Gastroesophageal sphincter (tissue), 4 donors: ENCODE measurements at places on chromosomes 7 and 10.

DNA sequence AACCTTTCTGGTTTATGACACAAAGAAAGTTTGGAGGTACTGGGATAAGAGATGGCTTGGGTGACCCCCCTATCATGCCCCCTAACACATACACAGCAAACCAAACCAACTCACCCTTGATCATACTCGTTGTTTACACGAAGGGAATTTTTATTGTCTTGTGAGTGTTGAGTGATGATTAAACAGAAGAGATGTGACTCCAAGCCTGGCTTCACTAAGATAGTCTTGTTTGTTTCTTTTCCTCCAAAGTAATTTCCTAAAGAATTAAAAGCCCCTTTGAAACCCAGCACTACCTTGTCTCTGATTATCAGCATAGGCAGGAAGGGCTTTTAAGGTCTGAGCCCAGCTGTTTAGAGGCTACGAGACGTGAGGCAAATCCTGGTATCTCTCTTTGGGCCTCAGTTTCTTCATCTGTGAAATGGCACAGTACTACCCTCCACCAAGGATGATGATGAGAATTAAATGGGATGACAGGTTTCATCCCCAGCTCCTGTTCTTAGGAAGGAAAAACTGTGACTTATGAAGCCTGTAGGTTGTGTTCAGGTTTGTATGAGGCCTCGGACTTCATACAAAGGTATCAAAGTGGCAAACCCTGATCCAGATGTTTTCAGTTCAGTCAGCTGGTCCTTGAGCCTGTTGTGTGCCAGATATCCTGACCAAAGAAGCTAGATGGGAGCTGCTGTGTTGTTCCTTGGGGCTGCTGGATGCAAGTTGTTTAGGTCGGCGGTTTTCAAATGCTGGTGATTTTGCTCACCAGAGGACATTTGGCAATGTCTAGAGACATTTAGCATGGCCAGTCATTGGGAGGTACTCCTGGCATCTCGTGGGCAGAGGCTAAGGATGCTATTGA, 51.8 kb downstream of the TCF7L2 start:
- no peak for ATAC-seq

- no peak for ATAC-seq
Observed at GRCh38 chr10:3142146-3142875, 30.3 kb downstream of the PITRM1 start.

DNA sequence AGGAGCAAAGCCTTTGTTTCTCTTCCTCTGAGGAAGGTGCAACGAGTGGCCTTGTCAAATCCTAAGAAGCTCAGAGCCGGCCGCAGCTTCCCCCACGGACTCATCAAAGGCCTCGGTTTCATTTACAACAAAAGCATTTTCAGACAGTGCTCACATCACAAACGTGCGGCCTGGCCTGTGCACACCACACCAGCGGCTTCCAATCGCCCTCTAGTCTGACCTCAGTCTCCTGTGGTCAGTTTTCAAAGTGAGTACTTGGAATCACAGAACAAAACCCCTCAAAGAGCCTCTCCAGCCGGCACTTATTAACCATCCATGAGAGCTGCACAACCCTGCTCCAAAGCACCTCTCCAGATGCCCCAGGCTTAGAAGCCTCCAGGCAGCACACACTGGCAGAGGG, 3.3 kb downstream of the RADIL start:
- no peak for ATAC-seq

DNA sequence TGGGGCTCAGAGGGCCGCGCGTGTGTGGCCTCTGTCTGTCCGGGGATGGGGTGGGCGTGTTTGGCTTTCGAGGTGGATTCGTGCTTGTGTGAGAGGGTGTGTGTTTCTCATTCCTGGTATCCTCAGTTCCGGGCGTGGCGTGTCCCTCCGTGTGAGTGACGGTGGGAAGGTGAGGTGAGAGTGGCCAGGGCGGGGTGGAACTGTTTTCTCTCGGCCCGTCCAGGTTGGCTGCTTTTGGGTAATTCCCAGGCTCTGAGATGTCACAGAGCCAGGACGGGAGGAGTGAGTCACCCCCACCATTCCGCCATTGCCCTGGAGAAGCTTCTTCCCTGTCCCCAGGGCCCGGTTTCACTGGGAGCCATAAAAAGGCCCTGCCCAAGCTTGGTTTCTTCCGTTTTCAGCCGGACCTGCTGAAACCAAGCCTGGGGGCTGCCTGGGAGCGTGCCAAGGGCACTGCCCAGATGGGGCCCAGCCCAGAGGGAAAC, 21.3 kb upstream of the CLDN4 start:
- no peak for ATAC-seq

- ATAC-seq: peak; percentile 80
Observed at GRCh38 chr7:75055830-75056772, 17.5 kb downstream of the RCC1L start.

DNA sequence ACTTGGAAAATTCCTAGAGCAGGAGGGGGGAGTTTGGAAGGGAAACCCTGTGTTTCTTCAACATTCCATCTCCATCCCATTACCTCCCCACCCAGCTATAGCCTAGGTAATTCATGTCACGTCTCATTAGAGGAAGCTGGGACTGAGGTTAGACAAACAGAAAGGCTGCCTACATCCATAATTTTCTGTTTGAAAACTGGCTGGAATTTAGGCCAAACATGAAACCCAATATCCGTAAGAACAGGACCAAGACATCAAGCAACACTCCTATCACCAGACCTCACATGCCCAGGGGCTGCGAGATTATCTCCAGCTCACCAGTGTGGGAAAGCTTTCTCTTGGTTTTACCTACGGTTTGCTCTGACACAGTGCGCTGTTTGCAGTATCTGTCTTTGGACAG, 316.3 kb downstream of the FRMD4A start:
- no peak for ATAC-seq

DNA sequence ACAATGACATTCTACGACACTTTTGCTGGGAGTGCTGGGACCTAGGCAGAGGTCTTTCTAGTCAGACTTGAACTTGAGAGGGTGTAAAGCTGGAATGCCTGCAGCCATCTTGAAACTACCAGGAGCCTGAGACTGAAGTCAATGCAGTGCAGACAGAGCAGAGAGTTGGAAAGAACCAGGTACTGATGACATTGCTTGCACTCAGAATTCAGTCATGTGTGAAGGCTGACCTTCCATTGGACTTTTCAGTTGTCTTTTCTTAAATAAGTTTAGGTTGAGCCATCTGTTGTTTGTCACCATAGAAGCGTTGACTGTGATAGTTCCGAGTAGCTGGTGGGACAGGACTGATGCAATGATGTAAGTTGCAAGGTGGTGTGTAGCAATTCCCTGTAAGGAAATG, 3.1 kb upstream of the PLPP4 start:
- ATAC-seq: no peak

- no peak for ATAC-seq
Observed at GRCh38 chr10:47039562-47039913, 128.3 kb downstream of the PTPN20 start.

- ATAC-seq: no peak
Observed at GRCh38 chr7:47591089-47591654, 9.3 kb upstream of the TNS3 start.

- peak; percentile 82 for ATAC-seq
Observed at GRCh38 chr7:128352153-128352537, 8.4 kb upstream of the RBM28 start.

GRCh38 chr7:25843467-25843866, 308.5 kb upstream of the NFE2L3 start:
- ATAC-seq: no peak

DNA sequence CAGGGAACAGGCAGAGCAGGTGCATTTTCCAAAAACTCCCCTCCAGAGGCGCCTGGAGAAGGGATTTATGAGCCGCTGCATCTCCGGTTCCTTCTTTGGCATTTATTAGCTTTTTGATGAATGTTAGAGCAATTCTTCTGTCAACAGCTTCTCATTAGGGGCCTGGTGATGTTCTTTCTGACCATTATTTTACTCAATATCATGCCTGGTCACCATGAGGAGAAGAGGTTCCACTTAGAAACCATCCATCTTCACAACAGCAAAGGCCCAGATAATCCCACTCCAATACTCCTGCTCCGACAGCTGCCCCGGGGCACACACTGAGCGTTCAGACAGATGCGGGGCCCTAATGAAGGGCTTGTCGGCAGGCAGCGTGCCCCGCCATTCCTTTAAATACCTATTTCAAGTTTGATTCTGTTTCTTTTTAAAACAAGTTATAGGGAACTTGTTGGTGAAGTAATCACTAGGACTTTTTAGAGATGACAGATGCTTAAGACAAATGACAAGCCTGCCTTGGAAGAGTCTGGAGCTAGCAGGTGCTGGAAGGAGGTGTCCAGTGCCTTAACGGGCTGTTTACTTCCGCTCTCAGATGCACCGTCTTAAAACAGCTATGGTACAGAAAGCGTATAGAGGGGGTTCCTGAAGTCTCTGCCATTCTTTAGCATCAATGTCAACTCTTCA, 31.7 kb downstream of the ECHDC3 start:
- ATAC-seq: no peak
